Mesothelial cell of epicardium (in vitro differentiated cells): ENCODE measurements at places on chromosomes 13 and 19.

- no peak for DNase-seq
These were observed 20.7 kb upstream of the ZNF507 start for GRCh38 chr19:32324631-32325285.

GRCh38 chr19:5865772-5866171 lies 4.6 kb downstream of the FUT5 start:
- DNase-seq: no peak

GRCh38 chr13:39407138-39407537 lies 195.9 kb downstream of the LHFPL6 start:
- DNase-seq: no peak

GRCh38 chr19:48368936-48369335 lies 4.8 kb downstream of the SYNGR4 start:
- DNase-seq: no peak

DNA sequence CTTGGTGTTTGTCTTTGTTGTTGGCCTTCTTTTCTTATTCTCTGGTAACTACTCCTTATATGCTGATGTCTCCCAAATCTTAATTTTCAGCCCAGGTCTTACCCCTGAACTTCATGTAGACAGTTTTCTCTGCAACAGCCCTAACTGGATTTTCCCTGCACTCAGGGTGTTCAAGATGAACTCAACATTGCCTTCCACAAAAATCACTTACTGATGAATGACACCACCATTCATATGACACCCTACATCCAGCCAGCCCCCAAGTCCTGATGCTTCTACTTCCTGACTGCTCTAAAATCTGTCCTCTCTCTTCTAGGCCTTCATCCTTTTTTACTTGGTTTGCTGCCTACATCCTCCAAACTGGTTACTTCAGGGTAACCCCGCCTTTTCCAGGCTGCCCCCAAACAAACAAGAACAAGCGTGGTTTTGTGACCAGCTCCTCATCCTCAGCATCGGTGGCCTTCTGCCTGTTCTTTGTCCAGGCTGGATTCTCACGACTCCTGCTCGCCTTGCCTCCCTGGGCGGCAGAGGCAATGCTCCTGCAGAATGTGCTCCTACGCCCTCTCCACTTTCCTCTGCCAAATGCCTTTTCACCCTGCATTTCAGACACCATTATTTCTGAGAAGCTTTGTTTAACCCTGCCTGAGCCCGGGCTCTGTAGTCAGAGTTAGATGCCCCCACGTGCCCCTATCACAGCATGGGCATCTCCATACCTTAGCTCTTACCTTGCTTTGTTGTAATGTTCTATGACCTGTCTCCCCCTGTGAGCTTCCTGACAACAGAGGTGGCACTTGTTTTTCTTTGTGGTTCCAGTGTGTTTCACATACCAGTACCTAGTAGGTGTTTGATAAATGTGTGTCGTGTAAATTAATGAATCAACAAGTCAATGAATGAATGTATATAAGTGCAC lies 61.8 kb downstream of the WDFY2 start:
- no peak for DNase-seq

DNA sequence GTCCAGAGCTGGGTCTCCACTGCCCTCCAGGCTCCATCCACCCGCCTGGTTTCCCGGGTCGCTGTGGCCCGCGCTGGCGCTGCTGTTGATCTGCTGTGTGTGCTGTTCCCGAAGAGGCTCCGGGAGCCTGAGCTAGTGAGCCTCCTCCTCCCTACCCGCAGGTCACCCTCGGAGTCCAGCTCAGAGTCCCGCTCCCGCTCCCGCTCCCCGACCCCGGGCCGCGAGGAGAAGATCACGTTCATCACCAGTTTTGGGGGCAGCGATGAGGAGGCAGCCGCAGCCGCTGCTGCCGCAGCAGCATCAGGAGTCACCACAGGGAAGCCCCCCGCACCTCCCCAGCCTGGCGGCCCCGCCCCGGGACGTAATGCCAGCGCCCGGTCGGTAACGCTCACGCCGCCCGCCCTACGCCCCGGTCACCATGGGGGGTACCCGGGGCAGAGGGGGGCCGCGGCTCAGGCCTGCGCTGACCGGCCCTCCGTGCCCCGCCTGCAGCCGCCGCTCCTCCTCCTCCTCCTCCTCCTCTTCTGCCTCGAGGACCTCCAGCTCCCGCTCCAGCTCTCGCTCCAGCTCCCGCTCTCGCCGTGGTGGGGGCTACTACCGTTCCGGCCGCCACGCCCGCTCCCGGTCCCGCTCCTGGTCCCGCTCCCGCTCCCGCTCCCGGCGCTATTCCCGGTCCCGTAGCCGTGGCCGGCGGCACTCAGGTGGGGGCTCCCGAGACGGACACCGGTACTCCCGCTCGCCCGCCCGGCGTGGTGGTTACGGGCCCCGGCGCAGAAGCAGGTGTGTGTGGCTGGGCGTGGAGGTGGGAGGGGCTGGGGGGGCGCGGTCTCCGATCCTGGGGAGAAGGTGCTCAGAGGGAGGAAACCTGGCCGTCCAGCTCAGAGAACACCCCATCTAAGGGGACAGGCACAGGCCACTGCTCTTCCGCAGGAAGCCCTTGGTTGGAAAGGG lies 12.2 kb downstream of the ZNF296 start:
- DNase-seq: no peak

- no peak for DNase-seq
These were observed 49.2 kb downstream of the STOML3 start for GRCh38 chr13:38941353-38941945.

DNA sequence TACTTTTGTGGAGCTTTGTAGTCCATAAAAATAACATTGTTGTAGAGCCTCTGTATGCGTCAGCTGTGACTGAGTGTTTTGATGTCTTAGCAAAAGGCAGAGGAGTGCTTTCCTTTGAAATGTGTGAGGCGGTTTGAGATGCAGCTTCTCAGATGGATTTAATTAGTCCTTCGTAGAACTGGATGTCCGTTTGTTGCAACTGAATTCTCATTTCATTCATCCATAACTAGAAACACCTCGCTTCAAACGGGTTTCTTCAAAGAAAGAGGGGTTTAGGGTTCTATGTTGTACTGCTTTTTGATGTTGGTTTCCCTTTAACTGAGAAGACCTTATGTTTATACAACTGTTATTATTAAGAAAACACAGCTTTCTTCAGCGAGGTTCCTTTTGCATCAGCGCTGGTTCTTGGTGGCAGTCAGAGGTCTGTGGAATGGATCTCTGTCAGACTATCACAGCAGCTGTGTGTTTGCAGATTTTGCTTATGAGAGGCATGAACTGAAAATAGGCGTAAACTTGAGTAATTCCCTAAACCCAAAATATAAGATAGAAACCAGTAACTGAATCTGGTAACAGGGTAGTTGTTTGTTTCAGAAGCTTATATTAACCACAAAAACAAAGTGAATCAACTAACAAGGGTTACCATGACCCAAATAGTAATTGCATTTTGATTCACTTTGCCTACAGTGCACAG lies 194.4 kb downstream of the GGACT start:
- DNase-seq: no peak

DNA sequence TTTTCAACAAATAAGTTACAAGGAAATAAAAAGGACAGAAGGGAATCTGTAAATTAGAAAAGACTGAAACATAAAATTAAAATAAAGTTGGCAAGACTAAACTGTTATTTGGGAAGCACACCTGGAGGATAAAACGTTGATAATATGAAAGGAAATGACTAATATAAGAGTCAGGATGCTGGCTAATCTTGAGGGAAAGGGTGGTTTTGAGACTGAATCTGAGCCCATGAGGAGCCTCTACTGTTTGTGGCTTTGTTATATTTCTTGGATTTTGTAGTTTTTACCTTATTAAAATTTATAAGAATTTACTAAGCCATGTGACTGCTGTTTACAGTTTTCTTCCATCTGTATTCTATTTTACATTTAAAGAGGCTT lies 718.0 kb upstream of the SPRY2 start:
- DNase-seq: no peak

DNA sequence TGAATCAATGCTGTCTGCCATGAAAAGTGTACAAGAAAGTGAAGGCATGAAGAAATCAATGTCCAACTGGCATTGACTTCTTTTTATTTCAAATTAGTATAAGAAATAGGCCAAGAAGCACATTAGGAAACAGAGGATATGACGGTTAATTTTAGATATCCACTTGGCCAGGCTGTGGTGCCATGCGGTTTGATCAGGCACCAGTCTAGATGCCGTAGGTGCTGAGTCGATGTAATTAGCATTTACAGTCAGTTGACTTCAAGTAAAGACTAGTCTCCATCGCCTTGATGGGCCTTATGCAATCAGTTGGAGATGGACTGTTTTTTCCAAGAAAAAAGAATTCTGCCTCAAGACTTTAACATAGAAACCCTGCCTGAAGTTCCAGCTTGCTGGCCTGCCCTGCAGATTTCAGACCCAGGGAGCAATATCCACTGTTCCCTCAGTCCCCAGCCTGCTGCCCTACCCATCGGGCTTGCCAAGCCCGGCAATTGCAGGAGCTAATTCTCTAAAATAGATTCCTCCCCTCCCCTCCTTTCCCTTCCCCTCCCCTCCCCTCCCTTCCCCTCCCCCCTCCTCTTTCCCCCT lies 120.5 kb upstream of the PEG3 start:
- DNase-seq: no peak

GRCh38 chr19:42433503-42434260 lies 6.5 kb upstream of the LIPE start:
- no peak for DNase-seq

GRCh38 chr13:106462710-106463109 lies 72.8 kb downstream of the EFNB2 start:
- DNase-seq: no peak

DNA sequence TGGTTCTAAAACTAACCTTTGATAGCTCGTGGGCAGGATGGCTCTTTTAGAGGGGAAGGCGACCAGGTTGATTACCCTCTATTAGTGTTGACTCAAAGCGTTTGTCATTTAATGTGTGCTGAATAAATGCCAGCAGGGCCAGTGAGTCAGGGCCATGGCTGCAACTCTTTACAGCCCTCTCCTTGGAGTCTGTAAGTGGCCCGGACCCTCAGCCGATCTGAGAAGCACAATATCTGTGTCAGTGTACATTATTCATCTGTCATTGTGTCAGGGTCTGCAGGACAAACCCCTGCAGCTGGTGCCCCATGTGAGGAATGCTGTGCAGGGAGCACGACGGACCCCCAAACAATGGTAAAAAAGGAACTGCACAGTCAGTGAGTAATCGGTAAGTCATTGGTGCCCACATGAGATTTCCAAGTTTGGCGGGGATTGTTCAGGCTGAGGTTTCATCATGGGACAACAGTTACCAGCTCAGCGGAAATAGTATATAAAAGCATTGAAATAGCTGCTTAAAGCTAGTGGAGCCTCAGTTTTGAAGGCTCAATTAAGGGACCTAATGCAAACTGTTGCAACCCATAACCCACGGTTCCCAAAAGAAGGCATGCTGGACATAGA lies 139.1 kb downstream of the ZNF675 start:
- DNase-seq: no peak

- no peak for DNase-seq
These were observed 20.3 kb upstream of the RFC3 start for GRCh38 chr13:33797622-33798021.

GRCh38 chr13:53050151-53050550 lies 21.5 kb downstream of the OLFM4 start:
- DNase-seq: no peak

DNA sequence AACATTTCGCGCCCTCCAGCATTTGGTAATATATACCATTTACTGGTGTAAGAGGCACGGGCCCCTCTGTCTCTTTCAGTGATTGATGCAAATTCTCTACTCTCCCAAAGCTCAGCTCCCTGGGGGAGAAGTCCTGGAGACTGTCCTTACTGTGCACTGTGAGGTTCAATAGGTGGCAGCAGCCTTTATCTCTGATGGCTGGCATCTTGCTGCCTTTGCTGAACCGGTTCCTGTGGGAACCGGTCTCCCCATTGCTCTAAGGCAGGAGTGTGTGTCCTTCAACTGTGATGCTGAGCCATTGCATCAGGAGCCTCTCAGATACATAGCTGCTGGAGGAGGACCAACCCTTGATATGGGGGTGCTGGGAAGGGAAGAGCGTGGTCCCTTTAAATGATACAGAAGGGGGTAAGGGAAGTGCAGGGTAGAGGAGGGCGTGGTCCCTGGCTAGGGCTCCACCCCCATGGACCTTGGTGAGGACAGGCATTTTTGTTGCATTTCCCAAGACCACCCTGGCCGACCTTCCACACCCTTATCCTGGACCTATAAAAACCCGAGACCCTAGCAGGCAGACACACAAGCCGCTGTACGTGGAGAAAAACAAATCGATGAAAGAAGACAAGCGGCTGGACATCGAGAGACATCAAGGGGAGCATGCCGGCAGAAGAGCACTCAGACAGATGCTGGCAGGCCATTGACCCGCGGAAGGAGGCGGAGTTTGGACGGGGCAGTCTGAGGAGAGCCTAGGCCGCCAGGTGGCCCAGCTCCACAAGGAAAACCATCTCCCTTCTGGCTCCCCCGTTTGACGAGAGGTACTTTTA lies 41.1 kb upstream of the GTF3A start:
- DNase-seq: no peak

- DNase-seq: no peak
These were observed 42.1 kb downstream of the RGCC start for GRCh38 chr13:41499452-41499851.

DNA sequence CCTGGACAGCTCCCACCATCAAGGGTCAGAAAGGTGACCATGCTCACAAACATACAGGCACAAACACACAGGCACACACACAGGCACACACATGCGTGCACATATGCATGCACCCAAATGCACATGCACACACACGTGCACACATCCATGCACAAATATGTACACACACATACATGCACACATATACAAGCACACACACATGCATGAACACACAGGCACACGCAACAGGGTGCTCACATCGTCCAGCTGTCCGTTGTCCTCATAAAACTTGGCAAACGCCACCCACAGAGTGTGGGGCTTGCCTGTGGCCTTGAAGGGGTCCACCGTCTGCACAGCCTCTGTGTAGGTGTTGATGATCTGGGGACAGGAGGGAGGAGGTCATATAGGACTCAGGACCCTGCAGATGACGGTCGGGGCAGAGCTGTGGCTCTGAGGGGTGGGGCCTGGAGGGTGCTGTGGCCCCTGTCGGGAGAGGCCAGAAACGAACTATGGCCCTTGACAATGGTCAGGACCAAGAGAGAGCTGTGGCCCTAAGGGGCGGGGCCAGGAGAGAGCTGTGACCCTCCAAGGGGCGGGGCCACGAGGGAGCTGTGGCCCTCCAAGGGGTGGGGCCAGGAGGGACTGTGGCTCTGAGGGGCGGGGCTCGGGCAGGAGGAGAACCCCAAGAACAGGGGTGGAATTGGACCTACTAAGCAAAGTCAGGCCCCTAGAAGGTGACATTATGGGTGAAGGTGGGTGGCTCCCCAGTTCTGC lies 6.2 kb downstream of the XAB2 start:
- no peak for DNase-seq
